ENCODE measurements at places on chromosomes 2 and 18. TPM values are rescaled to one million over a fixed set of nuclear protein-coding genes. Genes with fewer than 3 reads are reported as not detected.

GRCh38 chr18:41871229-41872000 lies 83.6 kb upstream of the PIK3C3 start:
- H3K27ac ChIP-seq, result no peak overlapping the region
- no peak overlapping the region for H3K4me3 ChIP-seq
- H3K27me3 ChIP-seq, result no peaks in the 10 kb centered on the region
- DNase-seq, result no peak
- H3K36me3 ChIP-seq, result no peaks in the 10 kb centered on the region
- H3K4me1 ChIP-seq, result no peaks in the 10 kb centered on the region

GRCh38 chr2:17643031-17643615 lies 102.6 kb downstream of the VSNL1 start:
- DNase-seq, result peak; percentile 91
- H3K27me3 ChIP-seq, result no peaks in the 10 kb centered on the region
- H3K4me3 ChIP-seq, result no peak overlapping the region
- no peaks in the 10 kb centered on the region for H3K36me3 ChIP-seq
- no peak overlapping the region for H3K27ac ChIP-seq

Gene ALPP
- 0.06 TPM for total RNA-seq

- H3K4me1 ChIP-seq, result peaks cover 73% of the 10 kb centered on the region
- H3K4me3 ChIP-seq, result no peak overlapping the region
- no peaks in the 10 kb centered on the region for H3K27me3 ChIP-seq
- H3K27ac ChIP-seq, result peak overlapping the region; percentile 77
- no peak for DNase-seq
- H3K36me3 ChIP-seq, result peaks cover 25% of the 10 kb centered on the region
Measured at GRCh38 chr2:160294339-160294803, 94.3 kb upstream of the ITGB6 start.

DNA sequence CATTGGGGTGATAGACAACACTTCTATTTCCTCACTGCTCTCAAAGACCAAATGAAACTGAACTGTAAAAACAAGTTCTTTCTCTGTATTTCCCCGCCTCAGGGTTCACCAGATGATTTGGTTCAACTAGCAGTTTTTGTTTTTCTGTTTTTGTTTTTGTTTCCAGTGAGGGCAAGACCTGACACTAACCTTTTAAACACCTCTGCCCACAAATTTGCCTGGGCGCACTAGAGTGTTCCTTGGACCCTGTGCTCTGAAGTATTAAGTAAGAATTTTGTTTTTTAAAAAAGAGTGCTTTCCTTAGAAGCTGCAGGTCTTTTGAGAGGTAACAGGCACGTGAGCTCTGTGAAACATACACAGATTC lies 92.9 kb downstream of the DYSF start:
- H3K27ac ChIP-seq, result no peak overlapping the region
- DNase-seq, result no peak
- no peak overlapping the region for H3K4me3 ChIP-seq
- H3K4me1 ChIP-seq, result peaks cover 3% of the 10 kb centered on the region

Gene GRB14
- 3.3 TPM for total RNA-seq

DNA sequence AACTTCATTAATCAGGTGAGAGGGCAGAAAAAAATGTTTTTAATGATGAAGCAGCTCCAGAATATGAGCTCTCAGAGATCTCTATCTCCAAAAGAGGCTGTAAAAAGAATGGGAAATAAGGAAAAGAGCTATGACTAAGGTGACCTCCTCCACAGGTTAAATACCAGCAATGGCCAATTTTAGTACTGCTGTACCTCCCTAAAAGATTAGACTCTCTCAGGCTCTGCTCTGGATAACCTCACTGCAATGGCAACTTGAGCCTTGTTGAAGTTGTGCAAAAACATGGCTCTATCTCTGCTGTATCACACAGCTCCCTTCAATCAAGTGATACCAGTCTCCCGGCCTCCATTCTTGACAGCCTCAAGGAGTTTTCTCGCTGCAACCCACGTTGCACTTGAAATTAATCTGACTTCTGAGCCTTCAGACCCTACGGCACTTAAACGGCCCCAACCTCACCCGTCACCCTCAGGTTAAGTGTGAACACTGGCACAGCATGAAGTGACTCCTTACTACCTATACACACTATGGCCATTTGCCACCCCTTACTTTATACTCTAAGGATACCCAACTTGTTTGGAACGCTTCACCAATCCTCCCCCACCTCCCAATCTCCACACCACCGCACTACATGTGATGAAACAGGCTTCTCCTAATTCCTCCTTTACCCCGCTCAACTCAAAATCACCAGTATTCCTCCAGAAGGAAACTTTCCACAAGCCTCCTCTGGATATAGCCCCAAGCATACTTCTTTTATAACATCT lies 36.3 kb downstream of the SMAD2 start:
- no peak overlapping the region for H3K27ac ChIP-seq
- H3K4me1 ChIP-seq, result peaks cover 26% of the 10 kb centered on the region
- no peaks in the 10 kb centered on the region for H3K27me3 ChIP-seq
- peaks cover 33% of the 10 kb centered on the region for H3K36me3 ChIP-seq
- DNase-seq, result no peak

Gene PSMA8
- total RNA-seq, result not detected

DNA sequence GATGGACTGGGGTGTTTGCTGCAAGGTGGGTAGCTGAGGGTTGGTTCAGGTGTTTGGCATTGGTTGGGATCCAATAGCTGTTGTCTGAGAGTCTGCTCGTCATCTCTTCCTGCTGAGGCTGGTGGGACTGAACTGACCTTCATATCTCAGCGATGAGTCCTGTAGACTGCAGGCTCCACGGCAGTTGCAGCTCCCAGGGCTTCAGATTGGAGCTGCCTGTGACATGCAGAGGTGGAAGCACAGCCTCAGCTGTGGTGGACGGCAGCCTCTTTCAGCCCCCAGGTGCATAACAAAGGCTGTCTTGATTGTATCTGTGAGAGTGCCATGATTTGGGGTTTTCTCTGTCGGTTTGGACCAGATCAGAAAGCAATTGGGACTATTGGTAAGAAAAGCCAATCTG lies 3.9 kb upstream of the IL1R2 start:
- peaks cover 6% of the 10 kb centered on the region for H3K4me1 ChIP-seq
- H3K27me3 ChIP-seq, result no peaks in the 10 kb centered on the region
- no peak overlapping the region for H3K4me3 ChIP-seq
- H3K27ac ChIP-seq, result no peak overlapping the region

GRCh38 chr2:62844311-62845090 lies 139.0 kb downstream of the EHBP1 start:
- H3K27ac ChIP-seq, result no peak overlapping the region
- no peaks in the 10 kb centered on the region for H3K36me3 ChIP-seq
- no peaks in the 10 kb centered on the region for H3K4me1 ChIP-seq

- H3K4me3 ChIP-seq, result no peak overlapping the region
- H3K27ac ChIP-seq, result no peak overlapping the region
- no peaks in the 10 kb centered on the region for H3K36me3 ChIP-seq
- H3K4me1 ChIP-seq, result peaks cover 13% of the 10 kb centered on the region
- DNase-seq, result no peak
- no peaks in the 10 kb centered on the region for H3K27me3 ChIP-seq
Measured at GRCh38 chr2:9693196-9693491, 62.3 kb upstream of the YWHAQ start.

DNA sequence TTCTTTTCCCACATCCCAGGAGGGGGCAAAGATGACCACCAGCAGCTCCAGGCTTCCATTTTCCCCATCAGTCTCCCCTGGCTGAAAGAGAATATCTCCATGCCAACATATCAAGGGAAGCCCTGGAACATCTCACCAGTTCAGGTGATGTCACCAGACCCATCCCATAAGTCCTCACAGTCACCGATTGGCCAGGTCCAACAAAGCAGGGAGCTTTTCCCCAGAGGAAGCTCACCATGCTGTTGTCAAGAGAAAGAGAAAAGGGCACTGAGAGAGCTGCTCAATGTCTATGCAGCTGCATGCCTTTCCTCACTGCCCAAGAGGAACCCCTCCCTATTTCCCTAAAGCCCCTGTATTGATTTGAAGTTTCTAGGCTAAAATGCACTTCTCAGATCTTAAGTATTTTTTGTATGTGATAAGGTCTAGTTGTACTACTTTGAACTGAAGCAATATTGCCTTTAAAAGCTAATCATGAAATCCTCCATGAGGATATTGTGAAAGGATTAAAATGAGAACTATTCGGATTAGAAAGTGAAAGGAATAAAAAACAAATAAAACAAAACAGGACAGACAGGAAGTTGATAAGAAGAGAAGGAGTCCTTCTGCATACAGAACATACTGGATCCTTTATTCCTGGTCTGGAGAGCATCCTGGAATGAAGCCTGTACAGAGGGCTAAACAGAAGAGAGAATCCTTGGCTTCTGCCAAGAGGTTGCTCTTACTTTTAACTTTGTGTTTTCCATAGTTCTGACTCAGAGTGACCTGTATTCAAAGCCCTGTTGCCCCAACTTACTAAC lies 45.2 kb upstream of the CTIF start:
- DNase-seq, result peak; percentile 74
- H3K4me3 ChIP-seq, result no peak overlapping the region
- H3K27ac ChIP-seq, result no peak overlapping the region
- H3K4me1 ChIP-seq, result no peaks in the 10 kb centered on the region

GRCh38 chr2:205403244-205403825 lies 279.0 kb upstream of the NRP2 start:
- DNase-seq, result no peak
- no peak overlapping the region for H3K27ac ChIP-seq
- no peaks in the 10 kb centered on the region for H3K27me3 ChIP-seq
- peaks cover under 1% of the 10 kb centered on the region for H3K4me1 ChIP-seq
- H3K4me3 ChIP-seq, result no peak overlapping the region

Gene OSR1
- total RNA-seq, result 96.4 TPM

Gene GBX2
- total RNA-seq, result not detected

GRCh38 chr18:42937436-42937835 lies 178.0 kb downstream of the RIT2 start:
- no peaks in the 10 kb centered on the region for H3K36me3 ChIP-seq
- no peak for DNase-seq
- no peaks in the 10 kb centered on the region for H3K4me1 ChIP-seq
- no peak overlapping the region for H3K27ac ChIP-seq
- H3K27me3 ChIP-seq, result no peaks in the 10 kb centered on the region

Gene APCDD1
- 39.6 TPM for total RNA-seq

DNA sequence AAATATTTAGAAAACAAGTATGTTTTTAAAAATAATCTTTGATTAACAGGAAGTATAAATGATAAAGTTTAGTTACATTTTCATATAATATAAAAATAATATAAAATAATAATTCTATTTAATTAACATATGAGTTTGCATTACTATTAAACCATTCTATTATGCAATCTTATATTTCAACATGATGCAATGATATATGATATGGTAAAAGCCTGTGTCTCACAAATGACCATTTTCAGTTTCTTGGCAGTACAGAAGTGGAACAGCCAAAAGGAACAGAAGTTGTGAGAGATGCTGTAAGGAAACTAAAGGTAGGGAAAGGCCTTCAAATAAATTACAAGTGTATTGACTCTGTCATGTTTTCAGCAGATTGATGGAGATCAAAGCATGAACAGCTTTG lies 230.8 kb downstream of the GULP1 start:
- peaks cover 41% of the 10 kb centered on the region for H3K4me1 ChIP-seq
- H3K27me3 ChIP-seq, result no peaks in the 10 kb centered on the region
- no peak for DNase-seq
- no peak overlapping the region for H3K27ac ChIP-seq

GRCh38 chr2:8239531-8240088 lies 442.2 kb upstream of the ID2 start:
- no peak overlapping the region for H3K4me3 ChIP-seq
- no peak overlapping the region for H3K27ac ChIP-seq
- H3K27me3 ChIP-seq, result no peaks in the 10 kb centered on the region
- no peaks in the 10 kb centered on the region for H3K36me3 ChIP-seq

Gene CCBE1
- total RNA-seq, result 2.9 TPM

- peaks cover 11% of the 10 kb centered on the region for H3K4me1 ChIP-seq
- H3K27ac ChIP-seq, result no peak overlapping the region
- DNase-seq, result no peak
- no peak overlapping the region for H3K4me3 ChIP-seq
- no peaks in the 10 kb centered on the region for H3K27me3 ChIP-seq
Measured at GRCh38 chr2:24826773-24827145, 33.5 kb downstream of the CENPO start.

DNA sequence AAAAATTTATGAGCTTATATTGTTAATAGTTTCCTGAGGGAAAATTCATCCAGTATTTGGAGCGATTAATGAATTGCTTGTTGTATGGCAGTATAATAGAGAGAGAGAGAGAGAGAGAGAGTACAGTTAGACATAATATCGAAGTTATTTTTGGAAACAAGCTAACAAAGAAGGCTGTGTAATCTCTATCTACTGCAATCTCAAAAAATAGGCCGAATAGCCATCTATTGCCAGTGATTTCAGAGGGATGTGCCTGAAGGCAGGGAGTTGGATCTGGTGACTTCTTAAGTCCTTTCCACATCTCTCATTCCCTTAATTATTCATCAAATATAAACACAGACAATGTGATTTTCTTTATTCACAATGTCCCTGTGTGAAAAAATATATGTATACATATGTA lies 433.1 kb upstream of the RAB12 start:
- no peak for DNase-seq
- H3K27me3 ChIP-seq, result no peaks in the 10 kb centered on the region
- H3K4me1 ChIP-seq, result peaks cover 35% of the 10 kb centered on the region
- peak overlapping the region; percentile 21 for H3K27ac ChIP-seq
- no peak overlapping the region for H3K4me3 ChIP-seq

Gene LYG2
- not detected for total RNA-seq

Gene NYAP2
- total RNA-seq, result 0.26 TPM

GRCh38 chr2:202109737-202110184 lies 36.7 kb downstream of the KIAA2012 start:
- H3K4me3 ChIP-seq, result no peak overlapping the region
- peaks cover 21% of the 10 kb centered on the region for H3K4me1 ChIP-seq
- H3K36me3 ChIP-seq, result no peaks in the 10 kb centered on the region
- no peaks in the 10 kb centered on the region for H3K27me3 ChIP-seq
- no peak for DNase-seq

Gene HMSD
- total RNA-seq, result not detected

DNA sequence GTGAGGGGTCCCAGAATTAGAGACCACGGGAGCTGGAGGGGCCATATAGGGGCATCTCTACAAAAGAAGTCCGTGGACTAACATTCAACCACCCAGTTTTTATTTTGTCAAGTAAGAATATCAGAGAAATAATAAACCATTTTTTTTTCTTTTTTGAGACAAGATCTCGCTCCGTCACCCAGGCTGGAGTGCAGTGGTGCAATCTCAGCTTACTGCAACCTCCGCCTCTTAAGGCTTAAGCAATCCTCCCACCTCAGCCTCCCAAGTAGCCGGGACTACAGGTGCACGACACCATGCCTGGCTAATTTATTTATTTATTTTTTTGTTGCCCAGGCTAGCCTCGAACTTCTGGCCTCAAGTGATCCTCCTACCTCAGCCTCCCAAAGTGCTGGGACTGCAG lies 82.7 kb downstream of the ZFP36L2 start:
- H3K27ac ChIP-seq, result no peak overlapping the region
- DNase-seq, result no peak
- no peak overlapping the region for H3K4me3 ChIP-seq
- no peaks in the 10 kb centered on the region for H3K27me3 ChIP-seq
- H3K4me1 ChIP-seq, result peaks cover 13% of the 10 kb centered on the region
- H3K36me3 ChIP-seq, result no peaks in the 10 kb centered on the region

DNA sequence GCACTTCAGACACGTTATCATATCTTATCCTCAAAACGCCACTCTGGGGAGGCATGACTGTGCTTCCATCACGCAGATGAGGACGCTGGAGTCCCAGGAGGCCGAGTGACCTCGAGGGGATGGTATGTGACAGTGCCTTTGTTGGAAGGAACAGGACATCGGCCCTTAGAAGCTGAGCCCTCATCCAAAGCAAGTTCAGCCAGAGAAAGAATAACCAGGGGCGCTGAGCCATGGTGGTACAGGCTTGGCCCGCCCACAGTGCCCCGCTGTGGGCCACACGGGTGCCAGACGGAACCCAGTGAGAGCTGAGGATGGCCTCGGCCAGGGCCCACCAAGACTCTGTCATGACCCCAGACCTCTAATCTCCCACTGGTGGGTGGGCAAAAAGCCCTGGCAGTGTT lies 31.3 kb downstream of the HS1BP3 start:
- H3K36me3 ChIP-seq, result peaks cover 51% of the 10 kb centered on the region
- no peak for DNase-seq
- no peaks in the 10 kb centered on the region for H3K27me3 ChIP-seq
- peaks cover 72% of the 10 kb centered on the region for H3K4me1 ChIP-seq
- peak overlapping the region; percentile 97 for H3K27ac ChIP-seq
